ENCODE measurements at places on chromosomes 2 and 18. TPM values are rescaled to one million over a fixed set of nuclear protein-coding genes. Genes with fewer than 3 reads are reported as not detected.

DNA sequence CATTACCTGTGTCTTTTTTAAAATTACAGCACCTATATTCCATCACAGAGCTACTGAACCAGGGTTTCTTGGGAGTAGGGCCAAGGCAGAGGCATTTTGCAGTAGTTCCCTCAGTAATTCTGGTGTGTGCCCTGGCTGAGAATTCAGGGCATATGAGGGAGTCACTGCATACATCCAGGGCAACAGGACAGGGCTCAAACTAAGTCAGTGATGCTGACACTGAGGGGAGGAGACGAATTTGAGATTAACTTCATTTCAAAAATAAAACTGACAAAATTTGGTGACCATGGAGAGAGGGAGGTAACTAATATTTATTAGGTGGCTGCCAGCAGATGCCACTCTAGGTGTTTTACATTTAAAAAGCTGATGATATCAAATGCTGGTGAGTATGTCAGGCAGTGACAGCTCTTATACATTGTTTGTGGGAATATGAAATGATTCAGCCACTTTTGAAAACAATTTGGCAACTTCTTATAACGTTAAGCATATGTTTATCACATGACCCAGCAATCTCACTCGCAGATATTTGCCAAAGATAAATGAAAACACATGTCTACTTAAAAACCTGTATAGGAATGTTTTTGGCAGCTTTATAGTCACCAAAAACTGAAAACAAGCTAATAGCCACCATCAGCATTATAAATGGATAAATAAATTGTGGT is 20.3 kb downstream of the STRADB start:
- no peak for DNase-seq

FZD7 gene
- 0.73 TPM for total RNA-seq

DNA sequence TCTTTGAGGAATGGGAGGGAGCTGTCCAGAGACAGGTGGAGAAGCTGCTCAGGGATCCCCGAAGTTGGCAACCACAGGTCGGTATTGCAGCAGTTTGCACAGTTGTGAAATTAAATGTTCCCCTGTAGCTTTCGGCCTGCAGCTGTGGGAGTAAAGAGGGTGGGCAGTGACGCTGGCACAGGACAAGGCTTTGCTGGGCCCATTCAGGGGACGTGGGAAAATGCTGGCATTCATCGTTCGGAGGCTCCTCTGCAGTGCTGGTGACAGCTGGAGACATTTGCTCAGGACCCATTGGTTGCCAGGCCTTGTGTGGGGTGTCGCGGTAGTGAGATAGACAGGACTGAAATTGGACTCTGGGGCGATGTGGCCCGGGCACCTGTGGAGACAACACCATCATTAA is 173.7 kb downstream of the MYCN start:
- no peak for DNase-seq

GRCh38 chr18:46917803-46918600 is 600 bp downstream of the KATNAL2 start:
- DNase-seq = no peak

- DNase-seq = no peak
These were observed 232.9 kb upstream of the SIX3 start for GRCh38 chr2:44708661-44709000.

FBXO48 gene
- total RNA-seq = 0.30 TPM

ZBTB7C gene
- not detected for total RNA-seq

DNA sequence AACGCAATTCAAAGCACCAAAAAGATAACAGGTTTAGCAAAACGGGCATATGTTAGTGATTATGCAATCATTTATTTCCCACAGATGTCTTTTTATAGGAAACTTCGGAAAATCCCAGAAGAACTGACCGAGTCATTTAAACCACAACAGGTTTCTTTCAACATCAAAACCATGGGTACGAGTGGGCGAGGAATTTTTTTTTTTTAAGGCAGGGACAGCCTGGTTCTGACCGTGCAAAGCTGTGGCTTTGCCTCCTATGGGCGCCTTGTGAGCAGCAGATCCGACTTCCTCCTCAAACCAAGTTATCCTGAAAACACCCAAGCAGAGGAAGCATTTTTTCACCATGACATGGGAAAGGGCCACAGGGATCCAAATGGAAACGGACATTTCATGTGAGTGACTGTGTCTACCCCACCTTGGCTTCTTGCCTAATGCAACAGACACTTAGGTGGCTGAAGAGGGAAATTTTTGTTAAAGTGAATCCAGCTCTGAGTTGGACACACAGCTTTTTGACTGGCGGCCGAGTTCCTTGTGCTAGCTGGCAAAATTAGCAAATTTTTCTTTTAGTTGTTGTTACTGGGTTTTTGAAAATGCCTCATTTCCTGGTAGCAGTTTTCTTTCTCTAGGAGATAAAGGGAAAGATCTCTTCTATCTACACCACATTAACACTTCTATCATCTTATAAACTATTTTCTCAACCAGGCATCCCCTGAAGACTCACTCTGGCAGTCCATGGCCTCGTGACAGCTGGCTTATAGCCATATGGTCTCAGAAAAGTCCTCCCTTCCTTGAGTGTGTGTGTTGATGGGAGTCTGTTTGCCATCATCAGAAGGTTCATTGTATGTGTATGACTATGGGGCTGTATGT is 487.4 kb upstream of the ZEB2 start:
- no peak for DNase-seq

ZNF892 gene
- total RNA-seq = 0.71 TPM

DNA sequence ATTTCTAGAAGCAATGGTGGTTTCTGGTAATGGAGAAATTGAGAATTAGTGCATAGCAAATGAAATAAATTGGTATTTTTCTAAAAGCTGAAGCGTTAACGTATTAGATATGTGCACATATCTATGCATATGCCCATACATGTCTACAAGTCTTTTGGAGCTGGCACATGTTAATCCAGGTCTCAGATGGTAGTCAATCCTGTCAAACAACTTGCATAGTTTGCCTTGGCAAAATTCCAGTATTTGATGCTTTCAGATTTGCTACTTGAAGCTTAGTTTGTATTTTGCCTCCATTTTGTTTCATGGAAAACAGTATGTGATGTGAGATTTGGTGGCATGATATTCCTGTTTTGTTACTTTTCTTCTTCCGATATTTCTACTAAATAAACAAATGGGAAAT is 304.6 kb downstream of the PARD3B start:
- no peak for DNase-seq

INHBB gene
- not detected for total RNA-seq

CNGA3 gene
- total RNA-seq = not detected

DNA sequence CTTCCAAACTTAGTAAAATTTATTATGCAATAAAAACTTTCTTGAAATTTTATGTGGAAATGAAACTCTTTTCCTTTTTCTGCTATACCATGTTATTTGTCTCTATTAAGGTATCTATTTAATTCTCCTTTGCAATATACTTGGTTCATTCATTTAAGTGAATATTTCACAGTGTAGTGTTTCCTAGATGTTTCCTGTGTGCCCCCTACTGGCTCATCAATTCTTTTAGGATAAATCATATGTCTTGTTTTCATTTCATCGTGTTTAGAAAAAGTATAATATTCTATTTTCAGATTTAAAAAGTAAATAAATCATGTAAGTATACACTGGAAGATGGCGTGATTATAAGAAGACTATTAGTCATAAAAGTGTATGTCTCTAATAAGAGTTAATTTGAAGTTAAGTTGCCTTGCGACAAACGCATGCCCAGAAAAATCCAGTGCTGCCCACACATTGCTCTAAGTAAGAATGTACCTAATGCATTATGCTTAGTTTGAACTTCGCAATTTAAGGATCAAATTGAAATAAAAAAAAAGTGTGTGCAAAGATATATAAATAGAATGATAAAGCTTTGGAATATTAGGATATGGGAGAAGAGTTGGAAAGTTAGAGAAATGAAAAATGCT is 525.4 kb downstream of the KCNJ3 start:
- DNase-seq = no peak

RAB6C gene
- not detected for total RNA-seq

- no peak for DNase-seq
These were observed 379.0 kb upstream of the CHST9 start for GRCh38 chr18:27564066-27564465.

MFSD2B gene
- total RNA-seq = 0.68 TPM

GRCh38 chr18:49638891-49639557 is 77.2 kb downstream of the LIPG start:
- no peak for DNase-seq

SOX11 gene
- not detected for total RNA-seq

DNA sequence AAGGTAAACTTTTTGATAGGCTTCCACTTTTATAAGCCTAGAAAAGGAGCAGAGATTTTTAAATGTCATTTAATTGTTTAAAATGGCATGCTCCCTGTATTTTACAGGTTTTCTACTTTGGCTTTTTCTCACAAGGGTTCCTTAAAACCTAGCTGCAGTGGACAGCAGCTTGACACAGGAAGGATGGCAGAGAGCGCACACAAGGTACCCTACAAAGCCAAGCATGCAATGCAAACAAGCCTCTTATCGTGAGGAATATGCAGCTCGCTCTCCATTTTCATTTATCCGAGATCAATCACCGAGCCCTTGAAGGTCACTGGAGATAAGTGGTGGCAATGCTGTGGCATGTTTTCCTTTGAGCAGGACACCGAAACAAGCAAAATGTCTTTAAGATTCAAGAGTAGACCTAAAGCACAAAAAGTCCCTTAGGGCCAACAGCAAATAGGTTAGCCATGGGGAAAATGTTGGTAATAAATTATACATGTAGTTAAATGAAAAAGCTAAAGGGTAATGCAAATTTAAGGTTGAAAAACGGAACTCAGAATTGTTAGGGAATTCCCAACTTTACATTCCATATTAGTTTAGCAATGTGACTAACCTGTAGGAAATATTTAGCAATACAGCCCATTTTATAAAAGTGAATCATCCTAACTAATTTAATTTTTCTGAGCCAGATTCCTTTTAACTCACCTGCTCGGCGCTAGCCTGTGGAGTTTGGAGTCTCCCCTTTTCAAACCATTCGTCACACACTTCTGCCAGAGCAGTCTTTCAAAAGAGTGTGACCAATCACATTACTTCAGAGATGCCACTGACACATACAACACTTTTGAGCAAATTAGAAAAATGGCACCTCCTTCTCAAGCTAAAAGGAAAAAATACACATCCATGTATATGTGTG is 337.9 kb upstream of the PKDCC start:
- no peak for DNase-seq

GRCh38 chr2:65403529-65403915 is 28.9 kb downstream of the SPRED2 start:
- no peak for DNase-seq

TIA1 gene
- total RNA-seq = 62.6 TPM

- no peak for DNase-seq
These were observed 69.8 kb upstream of the GALNT3 start for GRCh38 chr2:165863810-165864261.

GRCh38 chr2:126801473-126801872 is 97.2 kb upstream of the TEX51 start:
- no peak for DNase-seq

MC5R gene
- not detected for total RNA-seq

DNA sequence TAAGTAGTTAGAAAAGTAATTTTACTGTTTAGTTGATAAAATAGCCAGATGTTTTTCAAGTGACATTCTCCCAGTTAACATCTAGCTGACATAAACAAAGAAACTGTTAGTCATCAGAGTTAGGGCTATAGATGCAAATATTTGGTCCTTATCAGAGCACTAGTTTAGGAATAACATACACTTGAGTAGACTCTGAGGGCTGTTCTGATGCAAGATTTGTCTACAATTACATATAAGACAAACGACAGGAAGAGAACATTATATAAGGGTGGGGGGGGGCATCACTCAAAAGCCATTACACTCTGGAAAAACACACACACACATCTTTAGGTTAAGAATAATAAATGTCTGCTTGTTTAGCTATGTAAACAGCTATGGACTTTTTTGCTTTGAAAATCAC is 554.4 kb upstream of the LRRTM1 start:
- DNase-seq = no peak

GRCh38 chr18:66461344-66461743 is 142.5 kb downstream of the CDH19 start:
- DNase-seq = no peak
